ENCODE measurements at places on chromosomes 2 and 18.

- DNase-seq: no peak
Observed at GRCh38 chr2:113716291-113716690, 40.2 kb downstream of the SLC35F5 start.

GRCh38 chr2:39942950-39943349, 163.9 kb upstream of the THUMPD2 start:
- no peak for DNase-seq

DNA sequence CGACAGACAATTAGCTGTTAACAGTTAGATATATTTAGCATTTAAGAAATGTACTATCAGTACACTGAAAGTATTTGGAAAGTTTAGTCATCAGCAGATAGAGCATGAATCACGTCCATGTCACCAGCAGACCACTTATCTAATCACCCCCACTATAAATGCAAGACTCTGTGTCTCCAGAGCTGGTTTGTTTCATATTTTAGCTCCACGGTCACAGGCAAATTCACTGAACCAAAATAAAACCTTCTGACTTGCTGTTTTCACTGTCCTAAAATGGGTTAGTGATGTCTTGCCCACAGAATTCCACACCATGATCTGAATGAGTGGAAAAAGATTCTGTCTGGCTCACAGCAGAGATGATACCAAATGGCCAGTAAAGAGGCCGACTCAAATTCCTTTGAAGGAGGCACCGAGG, 64.9 kb downstream of the CDH2 start:
- DNase-seq: no peak

GRCh38 chr2:37855283-37856041, 69.6 kb upstream of the RMDN2 start:
- DNase-seq: no peak

DNA sequence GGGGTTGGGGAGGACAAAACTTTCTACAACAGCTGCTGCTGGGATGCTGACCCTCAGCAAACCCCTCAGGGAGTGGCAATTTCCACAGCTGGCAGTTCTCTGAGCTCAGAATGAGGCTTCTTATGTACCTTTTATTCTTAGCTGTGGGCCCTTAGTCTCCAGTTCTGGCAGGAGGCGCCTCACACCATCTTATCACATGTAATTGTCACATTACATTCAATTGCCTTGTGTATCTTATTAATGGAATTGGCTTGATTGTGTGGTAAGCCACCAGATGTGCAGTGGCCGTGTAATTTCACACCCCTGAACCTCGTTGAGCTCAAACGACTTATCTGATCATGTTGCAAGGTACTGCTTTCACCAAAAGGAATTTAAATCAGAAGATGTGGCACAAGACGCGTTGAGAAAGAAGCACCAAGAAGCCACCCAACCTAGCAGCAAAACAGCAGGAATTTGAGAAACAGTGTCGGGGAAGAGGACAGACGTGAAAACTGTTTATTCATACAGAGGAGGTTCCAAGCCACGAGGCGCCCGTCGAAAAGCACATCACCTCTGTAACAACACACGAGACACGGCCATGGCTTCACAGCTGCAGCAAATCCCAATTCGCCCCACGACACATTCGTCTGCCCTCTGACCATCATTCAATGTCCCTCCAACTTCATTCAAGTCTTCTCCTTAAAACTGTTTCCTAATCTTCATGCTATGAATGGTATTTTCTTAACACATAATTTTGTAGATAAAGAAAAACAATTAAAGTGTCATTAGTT, 53.6 kb upstream of the LPIN2 start:
- DNase-seq: no peak

All from activated CD4-positive, CD25-positive, alpha-beta regulatory T cell treated with anti-CD3 and anti-CD28 coated beads, Interleukin-2, amount 50 U/mL, for 72 hours (primary cell).